GM23248 (cell line): ENCODE measurements at places on chromosomes 6 and 20. TPM values are rescaled to one million over a fixed set of nuclear protein-coding genes. Genes with fewer than 3 reads are reported as not detected.

- no peak for DNase-seq
Measured at GRCh38 chr6:129699659-129700058, 10.3 kb downstream of the ARHGAP18 start.

DNA sequence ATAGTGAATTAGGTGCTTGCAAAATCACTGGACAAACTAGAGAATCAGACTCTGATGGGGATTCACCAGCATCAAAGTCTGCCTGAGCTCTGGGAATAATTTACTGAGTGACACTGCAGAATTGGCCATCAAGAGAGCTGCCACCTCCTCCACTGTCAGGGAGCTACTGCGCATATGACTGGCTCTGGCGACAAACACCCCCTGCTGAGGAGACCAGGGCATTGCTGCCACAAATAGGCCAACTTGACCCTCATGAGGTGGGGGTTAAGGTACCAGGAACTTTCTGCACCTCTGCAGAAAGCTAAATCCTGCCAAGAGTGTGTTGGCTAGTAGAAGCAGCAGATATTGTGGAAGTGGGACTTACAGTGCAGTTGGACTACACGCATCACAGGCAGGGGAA is 88.0 kb downstream of the CDS2 start:
- DNase-seq, result no peak

DNA sequence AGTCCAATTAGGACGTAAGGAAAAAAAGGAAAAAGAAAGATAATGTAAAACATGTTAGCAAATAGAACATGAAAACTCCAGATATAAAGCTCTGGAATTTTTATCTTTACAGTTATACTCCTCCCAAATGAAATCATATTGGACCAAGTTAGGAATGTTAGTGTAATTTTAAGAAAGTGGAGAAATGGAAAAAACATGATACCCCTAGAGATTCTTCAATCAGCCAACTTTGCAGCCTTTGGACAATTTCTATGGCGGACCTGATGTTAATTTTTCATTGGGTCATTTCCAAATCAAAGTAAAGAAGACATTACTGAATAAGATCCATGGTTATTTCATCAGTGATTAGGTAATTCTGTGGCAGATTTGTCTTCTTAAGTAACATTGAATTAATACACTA is 748.7 kb downstream of the RFPL4B start:
- no peak for DNase-seq

DNA sequence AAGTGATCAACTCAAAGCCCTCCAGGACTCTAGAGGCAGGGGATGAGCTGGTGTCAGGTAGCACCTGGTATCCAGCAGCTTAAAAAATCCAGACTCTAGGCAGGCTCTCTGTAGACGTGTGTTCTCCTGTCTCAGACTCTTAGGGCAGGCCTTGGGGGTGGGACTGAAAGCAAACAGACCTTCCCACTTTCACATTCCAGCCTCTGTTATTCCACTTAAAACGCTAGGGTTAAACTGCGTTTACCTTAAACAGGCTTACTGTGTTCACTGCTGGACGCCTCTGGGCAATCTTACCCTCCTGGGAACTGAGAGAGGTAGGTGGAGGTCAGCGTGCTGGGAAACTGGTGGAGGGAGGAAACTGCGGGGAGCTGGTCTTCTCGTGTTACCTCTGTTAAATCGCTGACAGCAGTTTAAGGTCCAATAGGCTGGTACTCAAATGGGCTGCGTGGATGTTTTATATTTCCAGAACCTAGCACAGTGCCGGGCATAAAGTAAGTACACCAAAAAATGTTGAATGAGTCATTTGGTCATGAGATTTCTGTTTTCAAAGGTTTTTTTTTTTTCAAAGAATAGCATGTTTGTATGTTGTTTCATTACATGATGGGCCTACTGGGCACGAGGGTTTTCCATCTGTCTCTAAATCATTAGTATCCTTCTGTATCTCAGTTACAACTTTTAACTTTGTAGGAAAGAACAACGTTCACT is at the start of gene GCNT2:
GCNT2 (plus strand) TSS at position 248 of the 705 bp plus-strand sequence. CDS start 7,561 bp downstream, outside the sequence.
- no peak for DNase-seq

GRCh38 chr20:58495623-58496428 is 19.4 kb downstream of the APCDD1L start:
- no peak for DNase-seq

- no peak for DNase-seq
Measured at GRCh38 chr6:150269130-150269856, 99.5 kb upstream of the IYD start.

The HCRTR2 gene
- total RNA-seq, result not detected in 2 replicates

The OR2H2 gene
- total RNA-seq, result not detected in 2 replicates

The CARMIL1 gene
- total RNA-seq, result 6.3 and 10.9 TPM in 2 replicates
